ENCODE measurements at places on chromosomes 6 and 20.

- no peak for DNase-seq
Measured at GRCh38 chr6:28757429-28758045, 166.2 kb downstream of the TRIM27 start.

- no peak for DNase-seq
Measured at GRCh38 chr20:19601126-19601810, 156.8 kb upstream of the RIN2 start.

- DNase-seq: no peak
Measured at GRCh38 chr6:79607000-79607399, 24.1 kb upstream of the SH3BGRL2 start.

- DNase-seq: no peak
Measured at GRCh38 chr6:66199171-66199570, 492.1 kb upstream of the EYS start.

DNA sequence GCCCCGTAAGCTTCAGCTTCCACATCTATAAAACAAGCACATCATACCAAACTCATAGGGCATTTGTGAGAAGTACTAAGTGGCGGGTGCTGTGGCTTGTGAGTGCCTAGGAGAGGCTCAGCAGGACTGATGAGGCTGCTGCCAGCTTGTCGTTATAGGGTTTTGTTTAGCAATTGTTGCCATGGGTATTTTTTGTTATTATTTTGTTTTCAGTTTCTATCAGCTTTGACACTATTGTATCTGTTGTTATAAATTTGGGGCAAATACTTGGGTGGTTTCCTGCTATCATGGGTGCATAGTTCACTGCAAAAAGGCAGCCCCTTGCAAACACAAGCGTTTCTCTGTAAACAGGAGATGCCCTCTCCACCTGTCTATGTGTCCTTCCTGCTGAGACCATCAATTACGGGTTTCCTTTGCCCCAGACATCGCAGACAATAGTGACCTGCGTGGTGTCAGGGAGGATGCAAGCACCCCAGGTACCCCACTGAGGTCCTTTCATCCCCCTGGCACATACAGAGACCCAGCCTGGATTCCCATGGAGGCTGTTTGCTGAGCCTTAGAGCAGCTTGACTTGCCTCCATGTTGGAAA, 3.1 kb upstream of the CCDC167 start:
- DNase-seq: no peak

DNA sequence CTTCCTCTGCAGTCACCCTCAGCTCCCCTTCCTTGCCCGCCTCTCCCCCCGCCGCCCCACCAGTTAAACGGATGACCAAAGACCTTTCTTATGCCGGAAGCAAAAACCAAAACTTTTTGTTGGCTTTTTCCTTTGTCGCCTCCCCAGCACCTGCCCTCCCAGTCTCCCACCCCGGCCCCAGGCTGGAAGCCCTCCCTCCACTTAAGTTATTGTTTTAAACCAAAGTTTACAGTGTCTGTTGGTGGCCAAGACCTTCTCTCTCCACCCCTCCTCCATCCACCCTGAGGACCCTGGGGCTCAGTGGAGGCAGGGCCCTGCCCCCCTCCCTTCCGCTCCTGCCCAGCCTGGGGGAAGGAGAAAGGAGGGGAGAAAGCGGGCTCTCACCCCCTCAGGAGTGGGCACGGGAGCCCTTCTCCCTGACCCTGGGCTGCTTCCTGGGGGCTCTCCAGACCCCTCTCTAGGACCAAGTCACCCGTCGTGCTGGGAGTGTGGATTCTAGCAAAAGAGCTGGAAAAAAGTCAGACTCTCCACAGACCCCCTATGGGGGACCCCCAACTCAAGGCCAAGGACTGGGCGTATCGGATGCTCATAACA, 38.3 kb upstream of the MDFI start:
- no peak for DNase-seq

GRCh38 chr6:95017922-95018321, 559.4 kb upstream of the MANEA start:
- no peak for DNase-seq

DNA sequence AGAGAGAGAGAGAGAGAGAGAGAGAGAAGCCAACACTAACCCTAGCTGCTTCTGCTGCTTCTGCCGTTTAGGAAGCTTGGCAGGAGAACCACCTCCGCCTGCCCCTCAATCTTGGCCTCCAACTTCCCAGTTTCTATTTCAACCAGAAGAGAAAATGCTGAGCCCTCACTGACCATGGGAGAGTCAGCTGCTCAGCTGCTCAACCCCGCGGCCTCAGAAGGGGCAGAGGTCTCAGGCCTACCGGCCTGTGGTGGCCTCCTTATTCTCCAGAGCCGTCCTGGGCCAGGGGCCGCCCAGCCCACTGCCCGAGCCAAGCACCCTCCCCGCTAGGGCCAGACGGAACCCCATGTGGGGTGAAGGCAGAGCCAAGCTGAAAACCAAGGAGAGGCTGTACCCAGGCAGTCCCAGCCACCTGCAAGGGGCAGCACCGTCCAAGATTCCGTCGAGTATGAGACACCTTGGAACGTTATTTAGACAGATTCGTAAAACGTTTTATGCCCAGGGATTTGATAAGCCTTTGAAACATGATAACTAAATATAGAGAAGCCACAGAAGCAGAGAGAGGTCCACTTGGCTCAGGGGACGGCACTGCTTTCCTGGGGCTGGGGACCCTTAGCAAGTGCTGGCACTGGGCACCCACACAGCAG, 116.6 kb downstream of the DLL1 start:
- no peak for DNase-seq

GRCh38 chr6:116764961-116765841, at the start of gene FAM162B:
TSS of gene FAM162B (minus strand) at chr6:116765719. CDS start at chr6:116765576, 143 bp downstream.
- no peak for DNase-seq

- DNase-seq: no peak
Measured at GRCh38 chr20:38452880-38453624, 17.9 kb upstream of the SNHG17 start.

DNA sequence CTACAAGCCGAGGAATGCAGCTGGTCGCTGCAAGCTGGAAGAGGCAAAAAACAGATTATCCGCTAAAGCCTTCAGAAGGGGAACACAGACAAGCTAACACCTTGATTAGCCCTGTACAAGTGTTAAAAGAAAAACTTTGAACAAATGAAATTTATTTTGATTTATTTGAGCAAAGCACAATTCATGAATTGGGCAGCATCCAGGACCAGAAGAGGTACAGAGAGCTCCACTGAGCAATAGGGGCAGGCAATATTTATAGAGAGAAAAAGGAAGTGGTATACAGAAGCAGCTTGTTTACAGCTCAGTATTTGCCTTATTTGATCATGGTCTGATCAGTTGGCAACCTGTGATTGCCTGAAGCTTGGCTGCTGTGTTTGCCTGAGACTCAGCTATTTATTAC, 17.6 kb downstream of the HLA-DOB start:
- no peak for DNase-seq

DNA sequence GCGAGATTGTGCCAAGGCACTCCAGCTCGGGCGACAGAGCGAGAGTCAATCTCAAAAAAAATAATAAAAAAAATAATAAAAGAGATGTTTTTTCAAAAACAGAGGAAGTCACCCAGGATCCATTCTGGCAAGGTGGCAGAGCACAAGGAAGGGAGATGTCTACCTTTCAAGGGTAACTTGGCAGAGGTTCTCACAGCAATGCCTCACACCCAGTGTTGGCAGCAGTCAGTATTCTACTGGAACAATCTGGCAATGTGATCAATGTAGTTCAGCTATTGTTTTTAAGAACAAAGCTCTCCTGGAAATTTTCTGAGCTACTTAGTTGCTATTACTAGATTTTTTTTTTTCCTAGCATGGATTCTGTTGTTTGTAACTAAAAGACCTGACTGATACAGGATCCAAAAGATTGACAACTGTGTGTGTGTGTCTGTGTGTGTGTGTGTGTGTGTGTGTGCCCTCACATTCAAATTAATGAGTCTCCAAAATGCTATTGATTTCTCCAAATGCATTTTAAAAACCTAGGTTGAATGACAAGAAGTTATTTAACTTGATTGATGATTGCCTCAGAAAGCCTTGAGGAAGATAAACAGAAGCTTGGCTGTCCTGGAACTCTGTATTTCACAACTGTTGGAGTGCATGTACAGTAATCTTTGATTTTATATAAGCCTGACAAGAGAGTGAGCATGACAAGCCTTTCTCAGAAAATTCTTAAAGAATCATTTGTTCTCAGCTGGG, 114.1 kb upstream of the RREB1 start:
- no peak for DNase-seq

GRCh38 chr20:7285918-7286556, 518.6 kb downstream of the BMP2 start:
- DNase-seq: peak; percentile 23

DNA sequence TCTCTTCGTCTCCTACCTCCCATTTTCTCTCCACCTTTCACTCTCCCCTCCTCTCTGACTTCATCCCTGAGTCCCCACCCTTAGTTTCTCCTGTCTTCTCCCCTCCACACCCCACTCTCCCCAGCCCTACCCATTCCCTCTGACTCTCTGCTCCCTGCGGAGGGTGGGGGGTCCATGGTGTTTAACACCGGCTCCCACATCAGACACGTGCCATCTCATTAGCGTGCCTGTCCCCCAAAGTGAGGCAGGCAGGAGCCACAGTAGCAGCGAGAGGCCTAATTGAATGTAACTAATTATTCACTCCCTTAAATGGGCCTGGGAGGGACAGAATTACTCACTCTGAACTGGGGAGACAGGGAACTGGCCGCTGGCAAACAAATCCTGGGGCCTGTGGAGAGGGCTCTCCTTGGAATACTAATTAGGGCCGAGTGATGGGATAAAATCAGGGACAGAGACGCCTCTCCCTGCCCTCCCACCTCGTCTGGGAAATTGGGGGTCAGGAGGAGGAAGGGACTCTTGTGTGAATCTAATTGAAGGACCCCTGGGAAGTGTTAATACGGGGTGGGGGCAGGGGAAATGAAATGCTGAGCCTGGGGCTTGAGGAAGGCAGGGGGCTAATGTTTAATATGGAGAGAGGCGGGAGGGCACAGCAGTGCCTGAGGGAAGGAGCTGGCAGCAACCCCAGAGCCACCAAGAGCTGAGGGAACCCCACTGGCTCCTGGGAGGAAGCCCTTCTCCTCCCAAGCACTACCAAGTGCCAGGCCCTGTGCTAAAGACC, 17.9 kb downstream of the CD40 start:
- DNase-seq: no peak

DNA sequence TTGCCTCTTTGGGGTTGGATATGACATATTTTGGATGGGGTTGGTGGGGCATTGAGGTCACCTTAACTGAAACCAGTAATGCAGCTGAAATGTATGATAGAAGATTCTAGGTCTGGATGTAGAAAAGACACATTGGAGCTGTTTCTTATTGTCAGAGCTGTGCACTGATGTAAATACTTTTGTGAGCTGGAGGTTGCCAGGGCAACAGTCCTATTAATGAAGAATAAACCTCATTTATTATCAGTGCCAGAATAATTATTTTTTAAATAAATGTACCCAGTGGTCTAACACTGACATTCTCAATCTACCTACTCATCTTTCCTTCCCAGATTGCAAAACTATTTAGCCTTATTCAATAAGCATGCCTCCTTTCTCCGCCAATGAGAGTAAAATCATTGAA, 57.0 kb downstream of the CAP2 start:
- no peak for DNase-seq

DNA sequence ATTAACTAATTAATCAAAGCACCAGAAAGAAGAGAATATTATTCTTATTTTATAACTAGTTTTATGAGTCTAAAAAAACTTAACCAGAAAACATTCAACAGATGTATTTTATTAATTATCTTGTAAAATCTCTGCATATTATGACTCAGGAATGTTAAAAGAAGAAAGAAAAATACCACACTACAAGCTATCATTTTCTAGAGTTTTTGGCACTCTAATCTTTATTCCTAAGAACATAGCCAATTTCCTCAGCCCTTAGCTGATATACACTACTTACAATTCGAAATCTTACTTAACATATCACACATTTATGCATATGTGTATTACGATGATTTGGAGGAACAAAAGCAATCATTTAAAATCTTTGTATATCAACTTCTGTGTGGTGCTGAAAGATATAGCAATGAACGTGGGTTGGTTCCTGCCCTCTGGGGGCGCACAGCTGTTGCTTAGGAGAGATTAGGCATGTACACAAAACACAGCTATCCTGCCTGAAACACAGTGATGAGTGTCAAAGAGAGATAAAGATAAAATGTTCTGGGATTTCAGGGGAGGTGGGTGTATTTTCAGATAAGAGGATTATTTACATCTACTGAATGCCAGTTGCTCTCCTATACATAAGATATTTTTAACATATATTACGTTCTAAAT, 404.5 kb downstream of the SYNE1 start:
- DNase-seq: no peak

- DNase-seq: no peak
Measured at GRCh38 chr6:118506071-118506638, 41.9 kb upstream of the PLN start.

DNA sequence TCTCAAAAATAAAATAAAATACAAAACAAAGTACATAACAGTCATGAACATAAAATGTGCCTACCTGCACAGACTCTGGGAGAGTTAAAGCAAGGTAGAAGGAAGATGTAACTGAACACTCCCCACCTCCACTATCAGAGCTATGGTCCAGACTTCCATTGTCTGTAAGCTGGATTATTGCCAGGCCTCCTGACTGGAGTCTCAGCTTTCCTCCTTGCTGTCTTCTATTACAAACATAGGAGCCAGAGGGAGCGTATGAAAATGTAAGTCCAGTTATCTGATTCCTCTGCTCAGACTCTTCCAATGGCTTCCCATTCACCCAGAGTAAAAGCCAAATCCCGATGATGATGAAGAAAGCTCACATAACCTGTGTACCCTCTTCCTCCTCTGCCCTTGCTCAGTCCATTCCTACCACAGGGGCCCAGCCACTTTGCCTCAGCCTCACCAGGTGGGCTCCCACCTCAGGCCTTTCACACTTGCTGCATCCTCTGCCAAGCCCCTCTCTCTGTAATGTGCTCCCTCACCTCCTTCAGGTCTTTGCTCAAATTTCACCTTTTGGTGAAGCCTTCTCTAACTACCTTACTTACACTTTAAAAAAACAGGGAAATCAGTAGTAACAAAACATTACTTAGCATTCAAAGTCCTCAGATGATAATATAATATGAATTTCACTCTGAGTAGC, 194.1 kb downstream of the RIMS1 start:
- DNase-seq: no peak

DNA sequence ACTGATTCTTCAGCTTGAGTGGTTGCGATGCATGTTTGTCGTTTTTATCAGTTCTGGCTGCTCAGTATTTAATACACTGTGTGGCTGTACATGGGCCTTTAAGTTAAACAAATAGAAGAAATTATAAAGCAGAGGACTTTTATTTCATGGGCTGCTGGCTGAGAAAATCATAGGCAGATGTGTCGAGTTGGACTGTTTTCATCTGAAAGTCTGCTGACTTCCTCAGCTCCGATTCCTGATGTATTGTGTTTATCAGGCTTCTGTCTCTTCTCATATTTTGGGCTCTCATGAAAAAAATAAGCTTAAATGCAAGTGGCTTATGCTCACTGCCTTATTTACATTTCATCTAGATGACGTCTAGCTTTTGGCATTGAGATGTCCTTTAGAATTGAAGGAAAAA, 129.5 kb upstream of the GGTLC1 start:
- DNase-seq: no peak

GRCh38 chr6:109768485-109768884, 77.4 kb downstream of the FIG4 start:
- no peak for DNase-seq

- DNase-seq: peak; percentile 22
Measured at GRCh38 chr6:35024551-35025054, 116.5 kb downstream of the TCP11 start.

- peak; percentile 62 for DNase-seq
Measured at GRCh38 chr6:146850238-146850896, 251.6 kb downstream of the ADGB start.

GRCh38 chr20:53713328-53714056, 119.9 kb upstream of the ZNF217 start:
- DNase-seq: no peak

- no peak for DNase-seq
Measured at GRCh38 chr20:49268600-49269365, 9.1 kb downstream of the ZNFX1 start.
